BJ (cell line): ENCODE measurements at places on chromosomes 7 and 10.

- DNase-seq, result no peak
Observed at GRCh38 chr10:132100556-132101349, 35.0 kb downstream of the JAKMIP3 start.

- DNase-seq, result no peak
Observed at GRCh38 chr10:86167762-86168128, 198.8 kb downstream of the GRID1 start.

DNA sequence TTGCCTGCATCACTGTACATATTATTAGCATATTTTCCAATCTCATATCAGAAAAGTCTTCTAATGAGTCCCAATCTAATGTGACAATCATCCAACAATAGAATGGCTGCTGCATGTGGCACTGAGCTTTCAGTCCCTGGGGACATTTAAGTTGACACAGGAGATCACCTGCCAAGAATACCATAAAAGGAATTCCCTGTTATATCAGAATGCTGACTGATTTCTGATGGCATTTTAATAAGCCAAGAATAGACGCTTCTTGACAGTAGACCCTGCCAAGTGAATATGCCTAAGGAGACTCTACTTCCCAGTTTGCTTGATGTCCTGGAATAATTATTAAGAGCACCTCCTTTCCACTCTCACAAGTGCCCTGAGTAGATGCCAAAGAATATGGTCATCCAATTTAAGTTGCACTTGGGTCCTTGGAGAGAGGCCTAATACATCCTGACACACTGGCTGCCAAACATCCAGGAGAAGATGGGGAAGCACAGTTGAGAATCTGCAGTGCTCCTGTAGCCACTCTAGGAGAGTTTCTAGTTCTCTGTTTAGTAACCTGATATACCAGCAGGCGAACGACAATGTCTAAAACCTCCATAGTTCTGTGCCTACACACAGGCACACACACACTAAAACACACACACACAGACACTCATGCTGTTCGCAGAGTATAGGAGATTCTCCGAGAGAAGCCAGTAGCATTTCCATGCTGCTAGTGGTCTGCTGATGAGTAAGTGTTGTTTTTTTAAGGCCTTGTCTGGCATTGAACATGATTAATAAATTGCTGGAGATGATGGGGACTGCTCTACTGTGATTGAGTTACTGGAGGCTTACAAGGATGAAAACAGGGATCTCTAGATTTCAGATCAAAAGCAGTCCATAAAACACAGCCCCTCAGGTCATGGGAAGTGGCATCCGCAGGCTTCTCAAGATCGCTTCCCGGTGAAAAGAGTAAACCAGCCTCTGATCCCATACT is 369.6 kb downstream of the KCNMA1 start:
- DNase-seq, result no peak

- DNase-seq, result no peak
Observed at GRCh38 chr10:108757946-108758345, 1165.4 kb downstream of the XPNPEP1 start.

DNA sequence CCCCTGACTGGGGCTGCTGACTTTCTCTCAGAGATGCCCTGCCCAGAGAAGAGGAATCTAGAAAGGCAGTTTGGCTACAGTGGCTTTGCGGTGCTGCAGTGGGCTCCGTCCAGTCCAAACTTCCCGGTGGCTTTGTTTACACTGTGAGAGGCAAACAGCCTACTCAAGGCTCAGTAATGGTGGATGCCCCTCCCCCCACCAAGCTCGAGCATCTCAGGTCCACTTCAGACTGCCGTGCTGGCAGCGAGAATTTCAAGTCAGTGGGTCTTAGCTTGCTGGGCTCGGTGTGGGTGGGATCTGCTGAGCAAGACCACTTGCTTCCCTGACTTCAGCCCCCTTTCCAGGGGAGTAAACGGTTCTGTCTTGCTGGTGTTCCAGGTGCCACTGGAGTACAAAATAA is 734.5 kb upstream of the LRRN3 start:
- no peak for DNase-seq

DNA sequence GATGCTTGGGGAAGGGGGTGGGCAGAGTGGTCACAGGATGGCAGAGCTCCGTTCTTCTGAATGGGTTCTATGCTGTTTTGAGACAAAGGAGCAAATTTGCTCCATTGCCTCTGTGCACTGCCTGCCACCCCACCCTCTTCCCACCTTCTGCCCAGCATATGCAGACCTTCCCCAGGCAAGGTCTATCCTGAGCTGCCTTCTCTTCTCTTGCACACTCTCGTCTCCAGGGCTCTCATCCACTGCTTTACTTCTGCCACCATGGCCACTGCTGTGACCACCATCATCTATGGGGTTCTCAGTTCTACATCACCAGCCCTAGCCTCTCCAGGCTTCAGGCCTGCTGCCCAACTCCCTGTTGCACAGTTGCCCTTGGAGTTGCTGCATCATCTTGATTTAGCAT is 230.4 kb downstream of the TMEM178B start:
- DNase-seq, result no peak

DNA sequence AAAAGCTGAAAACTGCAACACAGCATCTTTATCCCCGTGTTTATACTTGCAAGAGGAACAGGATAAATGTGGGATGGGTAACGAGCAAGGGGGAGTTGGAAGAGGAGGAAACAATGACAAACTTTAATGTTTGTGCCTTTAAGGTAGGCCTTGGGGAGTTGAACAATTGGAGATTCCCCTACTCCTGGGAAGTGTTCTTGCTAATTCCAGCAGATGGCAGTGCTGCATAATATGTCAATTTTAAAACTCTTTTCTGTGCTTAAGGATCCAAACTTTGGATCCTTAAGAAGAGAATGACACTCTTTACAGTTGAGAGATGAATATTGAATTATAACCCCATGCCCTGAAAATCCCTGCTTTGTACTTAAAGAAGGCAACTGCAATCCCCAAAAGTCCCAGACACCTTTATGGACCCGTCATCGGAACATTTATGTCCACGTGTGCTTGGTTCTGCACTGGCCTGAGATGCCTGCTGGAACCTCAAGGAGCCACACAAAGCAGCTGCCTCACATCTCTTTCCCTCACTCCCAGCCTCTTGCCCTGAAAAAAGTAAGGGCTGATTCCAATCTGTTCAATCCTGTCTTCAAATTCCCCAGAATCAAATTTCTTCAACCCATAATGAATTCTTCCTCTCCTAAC is 12.0 kb downstream of the IFIT5 start:
- DNase-seq, result no peak
